A172 (cell line): ENCODE measurements at places on chromosomes 5 and 9.

DNA sequence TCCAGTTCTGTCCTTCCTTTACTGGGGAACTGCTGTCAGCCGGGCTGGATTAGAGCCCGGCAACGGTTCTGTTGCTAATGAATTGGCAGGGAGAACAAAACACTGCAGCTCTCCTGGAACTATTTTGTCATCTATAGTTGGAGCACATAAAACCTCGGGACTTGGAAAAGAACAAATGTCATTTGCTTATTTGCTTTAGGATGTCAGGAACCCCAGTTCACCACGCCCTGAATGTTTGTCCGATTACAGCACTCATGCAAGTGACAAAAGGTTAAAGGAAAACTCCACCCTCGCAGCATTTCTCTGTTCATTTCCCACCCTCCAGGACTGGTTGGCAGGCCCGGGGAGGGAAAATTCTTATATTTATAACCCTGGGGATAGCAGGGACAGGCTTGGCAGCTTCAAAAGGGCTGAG, 66.4 kb upstream of the PLPP1 start:
- peak; percentile 95 for DNase-seq

DNA sequence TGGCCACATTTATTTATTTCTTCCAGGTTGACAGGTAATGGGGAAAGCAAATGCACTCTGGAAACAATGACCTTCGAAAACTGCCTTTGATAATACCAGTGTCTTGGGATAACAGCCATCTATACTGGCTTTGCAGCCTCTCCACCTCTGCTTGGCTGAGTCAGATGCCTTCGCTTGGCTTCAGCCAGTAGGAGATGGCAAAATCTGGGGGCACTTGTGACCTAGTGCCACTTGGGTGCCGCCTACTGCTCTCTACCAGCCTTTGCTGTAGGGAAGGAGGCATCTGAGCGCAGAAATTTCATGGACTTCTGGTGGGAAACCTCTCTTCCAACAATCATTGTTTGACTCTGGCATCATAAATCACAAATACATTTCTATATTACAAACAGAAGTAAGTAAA, 21.8 kb downstream of the FYB1 start:
- DNase-seq: no peak

DNA sequence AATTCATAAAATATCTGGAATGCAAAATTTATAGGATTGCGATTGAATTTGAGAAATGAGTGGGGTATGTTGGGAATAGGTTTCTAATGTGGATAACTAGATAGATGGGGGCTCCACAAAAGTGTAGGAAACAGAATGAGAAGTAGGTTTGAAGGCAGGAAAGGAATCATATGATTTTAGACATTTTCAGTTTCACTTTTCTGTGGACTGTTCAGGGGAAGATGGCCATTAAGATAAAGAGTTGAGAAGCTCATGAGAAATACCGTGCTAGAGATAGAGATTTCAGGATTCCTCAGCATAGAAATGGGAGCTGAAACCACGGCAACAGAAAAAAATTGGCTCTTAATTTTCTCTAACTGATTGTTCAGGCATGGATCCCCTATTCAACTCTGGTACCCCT, 163.4 kb upstream of the CD180 start:
- DNase-seq: no peak

DNA sequence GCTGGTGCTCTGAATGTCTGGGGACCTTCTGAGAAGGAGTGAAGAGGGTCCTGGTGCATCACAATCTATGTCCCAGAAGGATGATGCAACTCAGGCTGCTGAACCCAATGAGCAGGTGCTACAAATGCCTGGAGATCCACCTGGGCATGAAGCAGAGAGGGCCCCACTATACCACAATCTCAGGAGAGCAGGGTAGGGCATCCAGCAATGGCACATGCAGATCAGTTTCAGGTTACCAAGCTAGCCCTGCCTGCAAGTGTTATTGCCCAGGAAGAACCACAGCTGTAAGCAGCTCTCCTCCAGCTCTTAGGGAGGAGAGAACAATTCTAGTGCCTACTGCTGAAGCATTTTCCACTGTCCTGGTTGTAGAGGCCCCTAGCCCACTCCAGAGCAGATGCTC, 389.2 kb upstream of the TNC start:
- DNase-seq: no peak

- DNase-seq: no peak
These were observed 205.6 kb upstream of the ZNF608 start for GRCh38 chr5:124952079-124952478.

- peak; percentile 66 for DNase-seq
These were observed 16.2 kb downstream of the PGGT1B start for GRCh38 chr5:115246361-115246991.

DNA sequence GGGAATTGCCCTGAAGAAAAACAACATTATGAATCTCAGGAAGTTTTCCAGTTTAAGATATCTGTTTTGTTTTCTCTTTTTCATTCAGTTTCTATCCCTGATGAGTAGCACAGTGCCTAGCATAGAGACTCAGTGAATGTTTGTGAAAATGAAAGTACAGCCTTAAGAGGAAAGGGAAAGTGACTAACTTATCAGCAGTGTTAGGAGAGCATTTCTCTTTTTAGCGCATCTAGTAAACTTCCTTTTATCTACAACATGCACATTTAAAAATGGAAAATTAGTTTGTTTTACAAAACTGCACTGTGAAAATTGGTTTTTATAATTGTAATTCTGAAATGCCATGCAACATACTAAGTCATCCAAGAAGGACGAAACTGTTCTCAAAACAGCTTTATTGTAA, 110.8 kb downstream of the SMARCA2 start:
- no peak for DNase-seq

- DNase-seq: no peak
These were observed 28.4 kb upstream of the IRX4 start for GRCh38 chr5:1910861-1911772.

- DNase-seq: no peak
These were observed 37.5 kb downstream of the PSMB7 start for GRCh38 chr9:124377551-124378406.

DNA sequence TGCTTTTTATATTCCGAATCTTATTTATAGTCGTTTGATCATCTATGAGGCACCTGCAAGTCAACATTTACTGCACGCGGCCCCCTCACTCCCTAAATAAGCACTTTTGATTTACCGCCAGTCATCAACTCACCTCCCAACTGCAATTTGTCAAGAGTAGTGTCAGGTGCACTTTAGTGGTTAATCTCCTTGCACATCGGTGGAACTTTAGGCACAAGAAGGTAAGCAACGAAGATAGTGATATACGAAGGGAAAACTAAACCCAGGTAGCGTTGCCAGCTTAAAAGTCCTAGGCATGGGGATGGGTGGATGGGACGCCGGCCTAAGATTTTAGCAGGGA, 513 bp upstream of the RNF180 start:
- DNase-seq: no peak

- no peak for DNase-seq
These were observed 1.6 kb downstream of the B4GALT1 start for GRCh38 chr9:33165263-33166151.

DNA sequence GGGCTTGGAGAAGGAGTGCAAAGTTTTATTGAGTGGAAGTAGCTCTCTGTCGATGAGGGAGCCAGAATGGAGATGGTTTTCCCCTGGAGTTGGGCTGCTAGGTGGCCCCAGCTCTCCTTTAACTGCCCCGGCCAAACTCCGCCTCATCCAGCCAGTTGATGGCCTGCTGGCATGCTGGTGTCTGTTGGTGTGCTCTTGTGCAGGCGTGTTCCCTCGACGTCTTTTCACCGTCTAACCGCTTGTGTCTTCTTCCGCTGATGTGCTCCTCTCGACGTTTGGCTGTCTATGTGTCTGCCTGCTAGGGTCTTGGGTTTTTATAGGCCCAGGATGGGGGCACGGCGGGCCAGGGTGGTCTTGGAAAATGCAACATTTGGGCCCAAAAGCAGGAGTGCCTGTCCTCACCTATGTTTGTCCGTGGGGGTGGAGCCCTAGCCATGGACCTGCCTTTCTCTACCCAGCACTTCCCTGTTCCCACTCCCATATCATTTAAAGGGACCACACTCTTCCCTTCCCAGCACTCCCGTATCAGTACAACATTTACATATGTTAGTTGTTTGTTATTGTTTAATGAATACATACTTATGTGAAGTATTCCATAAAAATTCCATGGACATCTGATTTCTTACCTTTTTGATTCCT, 97.9 kb downstream of the CDC42SE2 start:
- DNase-seq: no peak

DNA sequence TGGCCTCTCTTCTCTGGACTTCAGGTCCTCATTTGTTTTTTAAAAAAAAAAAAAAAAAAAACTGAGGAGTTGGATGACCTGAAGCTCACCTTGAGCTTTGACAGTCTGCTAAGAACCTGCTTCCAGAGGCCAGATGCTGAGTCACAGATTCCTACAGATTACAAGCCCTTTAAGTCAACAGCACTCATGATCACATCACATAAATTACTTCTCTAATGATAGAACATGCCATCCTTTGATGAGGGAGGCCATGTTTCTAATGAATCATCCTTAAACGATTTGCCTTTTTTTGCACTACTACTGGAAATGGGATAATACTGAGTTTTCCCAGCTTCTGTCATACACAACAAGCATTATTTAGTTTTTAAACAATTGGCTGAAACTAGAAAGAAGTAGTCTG, 34.2 kb upstream of the MYOT start:
- peak; percentile 96 for DNase-seq

GRCh38 chr5:81965524-81965923, 6.3 kb upstream of the ATG10 start:
- no peak for DNase-seq

DNA sequence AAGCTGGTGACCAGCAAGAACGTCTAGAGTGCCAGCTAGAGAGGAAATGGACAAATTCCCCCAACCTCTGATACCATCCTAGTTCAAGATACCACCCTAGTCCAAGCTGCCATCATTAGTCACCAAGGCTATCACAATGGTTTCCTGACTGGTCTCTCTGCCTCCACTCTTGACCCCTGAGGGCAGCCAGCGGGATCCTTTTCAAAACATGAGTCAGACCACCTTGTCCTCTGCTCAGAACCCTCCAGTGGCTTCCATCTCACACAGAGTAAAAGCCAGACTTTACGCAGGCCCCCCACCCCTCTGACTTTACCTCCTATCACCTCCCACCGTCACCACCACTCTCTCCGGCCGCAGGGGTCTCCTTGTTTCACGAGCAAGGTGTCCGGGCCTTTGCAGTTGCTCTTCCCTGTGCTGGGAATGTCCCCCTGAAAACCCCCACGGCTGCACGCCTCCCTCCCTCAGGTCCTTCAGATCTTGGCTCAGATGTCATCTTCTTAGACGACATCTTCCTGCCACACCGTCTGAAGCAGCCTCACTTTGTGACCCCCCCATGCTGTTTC, 42.2 kb upstream of the FBXW11 start:
- DNase-seq: peak; percentile 20

GRCh38 chr5:78483809-78484521, 123.5 kb downstream of the SCAMP1 start:
- DNase-seq: no peak

DNA sequence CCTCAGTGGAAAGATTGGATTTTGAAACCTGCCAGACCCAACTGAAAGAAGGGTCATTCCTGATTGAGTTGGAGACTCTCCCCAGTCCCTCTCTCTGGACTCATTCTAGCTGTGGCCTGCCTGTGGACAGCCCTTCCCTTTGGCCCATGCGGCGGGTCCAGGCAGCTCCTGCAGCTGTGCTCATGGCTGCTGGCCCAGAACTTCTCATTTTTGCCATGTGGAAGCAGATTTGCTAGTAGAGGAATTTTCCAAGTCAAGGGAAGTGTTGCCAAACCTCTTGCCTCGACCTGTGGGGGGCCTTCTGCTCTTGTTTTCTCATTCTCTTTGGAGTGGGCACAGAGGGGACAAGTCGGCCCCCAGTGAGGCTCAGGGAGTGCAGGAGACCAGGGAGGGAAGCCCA, 89.2 kb downstream of the ANKRD33B start:
- no peak for DNase-seq

GRCh38 chr5:181173027-181173419, 25.6 kb downstream of the OR2V2 start:
- DNase-seq: no peak

- DNase-seq: no peak
These were observed 212.4 kb downstream of the LRRC70 start for GRCh38 chr5:62791059-62791458.

GRCh38 chr9:31774571-31774970, 609.9 kb upstream of the ACO1 start:
- DNase-seq: no peak

- no peak for DNase-seq
These were observed 21.3 kb upstream of the MEGF9 start for GRCh38 chr9:120735415-120736126.

GRCh38 chr9:89661391-89661949, 56.7 kb downstream of the GADD45G start:
- DNase-seq: no peak

DNA sequence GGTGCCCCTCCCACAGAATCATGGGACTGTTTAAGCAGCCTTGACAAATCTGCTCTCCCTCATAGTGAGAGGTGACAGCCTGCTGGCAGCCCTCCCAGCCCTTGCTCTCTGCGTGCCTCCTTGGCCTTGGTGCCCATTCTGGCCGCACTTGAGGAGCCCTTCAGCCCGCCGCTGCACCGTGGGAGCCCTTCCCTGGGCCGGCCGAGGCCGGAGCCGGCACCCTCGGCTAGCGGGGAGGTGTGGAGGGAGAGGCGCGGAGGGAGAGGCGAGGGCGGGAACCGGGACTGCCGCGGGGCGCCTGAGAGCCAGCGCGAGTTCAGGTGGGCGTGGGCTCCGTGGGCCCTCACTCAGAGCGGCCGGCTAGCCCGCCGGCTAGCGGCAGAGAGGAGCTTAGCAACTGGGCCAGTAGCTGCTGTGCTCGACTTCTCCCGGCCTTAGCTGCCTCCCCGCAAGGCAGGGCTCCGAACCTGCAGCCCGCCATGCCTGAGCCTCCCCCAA, 125.9 kb upstream of the MYO10 start:
- no peak for DNase-seq

DNA sequence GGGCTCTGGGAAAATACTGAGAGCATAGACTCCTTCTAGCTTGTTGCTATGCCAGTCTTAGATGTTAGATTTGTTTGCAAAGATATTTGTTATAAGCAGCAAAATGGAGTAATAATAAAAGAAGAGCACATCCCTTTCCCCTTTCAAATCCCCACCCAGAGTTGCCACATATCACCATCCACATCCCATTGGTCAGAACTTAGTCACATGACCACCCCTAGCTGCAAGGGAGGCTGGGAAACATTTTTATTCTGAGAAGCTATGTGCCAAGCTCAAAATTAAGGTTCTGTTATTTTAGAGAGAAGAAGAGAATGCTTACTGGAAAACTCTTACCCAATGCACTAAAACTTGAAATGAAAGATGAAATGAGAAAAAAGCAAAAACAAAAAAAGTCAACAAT, 193.9 kb upstream of the MVB12B start:
- DNase-seq: no peak

DNA sequence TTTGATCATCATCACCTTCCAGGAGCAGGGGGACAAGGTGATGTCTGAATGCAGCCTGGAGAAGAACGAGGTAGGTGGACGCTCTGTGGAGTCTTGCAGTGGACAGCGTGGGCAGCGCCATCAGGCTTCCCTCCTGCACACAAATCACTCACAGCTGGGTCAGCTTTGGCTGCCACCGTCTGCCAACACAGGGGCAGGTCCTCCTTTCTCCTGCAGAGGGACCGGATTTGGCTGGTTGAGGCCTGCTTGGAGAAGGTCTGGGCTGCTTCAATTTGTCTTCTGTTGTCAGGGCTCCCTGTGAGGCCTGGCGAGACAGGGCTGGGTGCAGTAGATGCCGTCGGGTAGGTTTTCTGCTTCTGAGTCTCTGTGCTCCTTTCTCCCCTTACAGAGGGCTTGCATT, 180.6 kb downstream of the CACNA1B start:
- no peak for DNase-seq
